ENCODE measurements at places on chromosomes 4 and X.

DNA sequence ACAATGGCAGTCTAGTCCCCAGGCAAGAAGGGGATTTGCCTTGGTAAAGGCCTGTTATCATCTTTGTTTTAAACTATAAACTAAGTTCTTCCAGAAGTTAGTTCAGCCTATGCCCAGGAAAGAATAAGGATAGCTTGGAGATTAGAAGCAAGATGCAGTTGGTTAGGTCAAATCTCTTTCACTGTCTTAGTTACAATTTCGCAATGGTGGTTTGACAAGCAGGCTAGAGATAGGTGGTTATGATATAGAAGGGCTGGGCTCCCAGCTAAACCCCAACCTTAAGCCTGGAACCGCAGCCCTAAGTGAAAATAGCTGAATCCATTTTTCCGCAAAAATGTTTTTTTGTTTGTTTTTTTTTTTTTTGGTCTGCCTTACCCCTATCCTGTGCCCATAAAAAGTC, 41.8 kb upstream of the NEIL3 start:
- DNase-seq = no peak

GRCh38 chr4:184168406-184169019, 49.2 kb downstream of the ENPP6 start:
- no peak for DNase-seq

DNA sequence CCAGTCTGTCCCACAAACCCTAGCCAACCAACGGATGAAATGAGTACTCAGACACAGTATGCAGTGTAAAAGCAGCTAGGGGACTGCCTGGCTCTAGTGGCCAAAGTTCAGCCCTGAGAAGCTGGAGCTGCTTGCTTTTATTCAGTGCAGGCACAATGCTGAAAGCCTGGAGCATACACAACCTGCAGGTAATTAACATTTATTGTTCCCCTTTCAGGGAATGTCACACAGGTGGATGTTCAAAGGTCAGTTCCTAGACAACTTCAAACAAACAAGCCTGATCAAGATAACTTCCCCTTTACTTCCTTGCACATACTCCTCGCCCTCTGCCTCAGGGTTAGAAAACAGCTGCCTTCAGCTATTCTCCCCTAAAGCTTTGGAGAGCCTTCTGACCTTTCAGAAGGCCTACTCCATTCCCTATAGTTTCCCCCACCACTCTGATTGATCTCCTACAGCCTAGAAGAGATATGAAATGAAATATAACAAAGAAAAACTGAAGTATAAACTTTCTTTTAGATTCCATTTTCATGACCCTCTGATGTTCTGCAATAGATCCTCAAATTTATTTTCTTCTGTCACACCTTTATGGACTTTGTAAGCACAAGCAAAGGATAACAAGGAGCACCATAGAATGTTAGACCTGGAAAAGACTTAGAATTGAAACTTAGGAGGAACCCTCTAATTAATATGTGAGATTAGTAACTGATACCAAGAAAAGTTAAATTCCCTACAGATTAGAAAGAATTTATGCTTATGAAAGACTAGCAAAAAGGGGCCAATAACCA, 6.8 kb upstream of the DCAF8L1 start:
- DNase-seq = no peak

DNA sequence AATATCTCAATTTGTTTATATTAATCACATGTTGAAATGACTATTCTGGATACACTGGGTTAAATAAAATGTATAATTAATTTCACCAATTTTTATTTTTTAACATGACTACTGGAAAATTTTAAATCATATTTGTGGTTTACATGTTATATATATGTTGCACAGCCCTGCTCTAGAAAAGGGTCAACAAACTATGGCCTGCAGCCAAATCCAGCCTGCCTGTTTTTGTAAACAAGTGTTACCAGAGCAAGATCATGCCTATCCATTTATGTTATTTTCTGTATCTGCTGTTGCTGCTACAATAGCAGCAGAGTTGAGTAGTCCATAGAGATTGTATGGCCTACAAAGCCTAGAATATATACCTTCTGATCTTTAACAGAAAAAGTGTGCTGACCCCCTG, 1.2 kb downstream of the TCEANC start:
- no peak for DNase-seq

Measured in D721Med (cell line).